ENCODE measurements at places on chromosomes 3 and 15.

GRCh38 chr3:193960487-193961274 is 175.3 kb upstream of the HES1 start:
- DNase-seq = peak; percentile 68

- no peak for DNase-seq
These were observed 1.2 kb downstream of the CSNK1G1 start for GRCh38 chr15:64354688-64355344.

DNA sequence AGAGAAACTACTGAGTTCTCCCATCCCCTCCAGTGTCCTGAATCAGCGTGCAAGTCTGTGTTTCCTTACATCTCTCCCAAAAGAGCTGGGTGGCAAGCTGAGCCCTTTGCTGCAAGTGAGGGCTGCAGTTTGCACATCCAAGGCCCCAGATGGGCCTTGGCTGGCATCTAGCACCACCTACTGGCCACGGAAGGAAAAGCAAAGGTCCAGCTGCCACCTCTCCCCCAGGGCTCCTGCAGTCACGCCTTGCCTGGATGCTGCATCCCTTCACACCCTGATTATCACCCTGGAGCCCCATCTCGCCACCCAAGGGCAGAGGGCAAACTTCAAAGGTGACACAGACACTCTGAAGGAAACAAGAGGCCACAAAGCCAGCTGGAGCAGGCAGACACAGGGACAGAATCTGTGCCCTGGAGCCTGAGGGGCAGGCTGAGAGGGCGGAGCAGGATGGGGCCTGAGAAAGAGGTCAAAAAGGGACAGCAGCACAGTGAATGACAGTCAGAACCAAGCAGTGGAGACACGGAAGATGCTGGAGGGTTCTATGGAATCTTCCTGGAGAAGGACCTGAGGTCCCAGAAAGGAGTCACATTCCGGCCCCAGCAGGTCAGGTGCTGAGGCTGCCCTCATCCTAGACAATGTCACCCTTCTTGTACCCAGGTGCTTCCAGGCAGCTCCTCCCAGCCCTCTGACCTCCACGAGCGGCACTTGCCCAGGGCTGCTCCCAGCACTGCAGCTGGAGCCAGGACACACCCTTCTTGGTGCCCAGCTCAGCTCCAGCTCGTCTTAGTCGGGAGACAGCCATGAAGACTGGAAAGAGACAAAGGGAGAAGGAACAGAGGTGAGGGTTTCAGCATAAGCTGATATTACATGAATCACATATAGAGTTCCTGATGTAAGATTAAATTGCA is 18.3 kb upstream of the NTRK3 start:
- peak; percentile 52 for DNase-seq

GRCh38 chr3:178381971-178382448 is 154.2 kb upstream of the KCNMB2 start:
- no peak for DNase-seq

DNA sequence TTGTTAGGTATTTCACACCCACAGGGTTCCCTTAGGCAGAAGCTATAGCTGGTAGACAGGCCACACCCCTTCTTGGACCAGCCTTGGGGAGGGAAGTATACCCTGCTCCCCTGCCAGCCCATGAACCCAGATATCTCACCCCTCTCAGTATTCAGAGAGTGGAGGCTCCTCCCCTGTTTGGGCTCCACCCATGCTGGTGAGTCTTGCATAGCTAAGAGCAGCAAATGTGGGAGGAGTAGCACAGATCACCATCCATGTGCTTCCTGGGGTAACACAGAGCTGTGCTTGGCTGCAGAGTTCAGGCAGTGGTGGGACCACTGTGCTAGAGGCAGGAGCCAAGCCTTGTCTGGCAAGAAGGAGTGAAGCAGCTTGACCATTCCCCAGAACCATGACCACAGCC is 427.2 kb downstream of the ZIC1 start:
- DNase-seq = no peak

DNA sequence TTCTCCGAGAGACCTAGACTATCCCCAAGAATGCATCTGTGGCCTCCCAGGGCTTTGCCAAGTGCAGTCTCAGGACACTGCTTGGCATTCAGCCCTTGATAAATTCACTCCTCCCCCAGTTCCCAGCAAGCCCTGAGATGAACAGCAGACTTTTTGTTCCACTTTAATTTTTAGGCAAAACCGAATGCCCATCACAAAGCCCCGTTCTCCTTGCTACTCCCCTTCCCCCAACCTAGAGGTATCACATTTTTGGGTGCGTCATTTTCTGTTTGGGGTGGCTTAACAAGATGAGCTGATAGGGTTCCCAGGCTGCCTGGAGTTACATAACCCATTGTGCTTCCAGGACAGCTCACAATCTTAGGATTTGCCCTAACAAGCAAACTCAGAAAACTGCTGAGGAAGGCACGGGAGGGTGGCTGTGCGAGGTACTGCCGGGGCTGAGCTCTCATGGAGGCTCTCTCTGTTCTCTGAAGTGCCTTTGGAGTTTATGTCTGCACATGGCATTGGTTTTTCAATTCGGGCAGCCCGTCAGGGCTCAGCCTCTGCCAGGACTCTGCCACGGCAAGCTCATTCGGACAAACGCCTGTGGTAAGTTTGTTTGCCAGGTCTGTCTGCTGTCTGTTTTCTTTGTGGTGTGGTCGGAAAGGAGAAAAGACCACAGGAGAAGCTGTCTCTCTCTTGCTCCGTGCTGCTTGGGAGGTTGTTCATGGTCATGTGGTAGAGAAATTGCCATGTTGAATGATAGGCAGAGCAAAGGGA is at the start of gene TRAK1:
Gene TRAK1 (plus strand): TSS at position 385 of the 759 bp plus-strand sequence. CDS start 113 bp downstream, at position 498.
- peak; percentile 52 for DNase-seq

- DNase-seq = no peak
These were observed 52.7 kb upstream of the SPESP1 start for GRCh38 chr15:68877626-68878025.

GRCh38 chr15:50993598-50993997 is 85.1 kb downstream of the AP4E1 start:
- no peak for DNase-seq

DNA sequence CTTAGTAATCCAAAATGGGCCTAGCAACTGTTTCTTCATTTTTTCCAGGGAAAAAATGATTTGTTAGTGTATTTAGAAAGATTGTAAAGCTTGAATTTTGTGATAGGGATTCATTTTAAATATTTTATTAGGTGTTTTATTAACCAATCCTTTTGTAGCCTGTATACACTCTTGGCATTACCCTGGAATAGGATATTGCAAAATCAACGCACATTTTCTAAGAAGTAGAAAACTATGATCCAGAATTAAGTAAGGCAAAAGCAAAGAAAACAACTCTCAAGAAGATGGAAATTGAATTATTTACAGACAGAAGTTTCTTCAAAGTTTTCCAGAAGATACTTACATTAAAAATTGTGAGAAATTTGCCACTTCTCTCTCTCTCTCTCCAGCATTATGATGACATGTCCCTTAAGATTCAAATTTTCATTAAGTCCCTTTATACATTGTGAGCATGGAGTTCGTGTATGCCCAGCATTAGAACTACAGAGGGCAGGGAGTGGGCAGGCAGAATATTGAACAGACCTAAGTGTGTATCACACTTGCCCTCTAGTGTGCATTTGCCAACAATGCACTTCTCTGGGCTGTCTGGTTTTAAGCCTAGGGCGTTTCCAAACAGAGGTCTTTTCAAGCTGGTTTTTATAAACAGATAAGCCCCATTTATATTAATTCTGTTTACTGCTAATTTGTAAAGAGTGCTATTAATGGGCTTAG is 28.5 kb upstream of the CMSS1 start:
- no peak for DNase-seq

DNA sequence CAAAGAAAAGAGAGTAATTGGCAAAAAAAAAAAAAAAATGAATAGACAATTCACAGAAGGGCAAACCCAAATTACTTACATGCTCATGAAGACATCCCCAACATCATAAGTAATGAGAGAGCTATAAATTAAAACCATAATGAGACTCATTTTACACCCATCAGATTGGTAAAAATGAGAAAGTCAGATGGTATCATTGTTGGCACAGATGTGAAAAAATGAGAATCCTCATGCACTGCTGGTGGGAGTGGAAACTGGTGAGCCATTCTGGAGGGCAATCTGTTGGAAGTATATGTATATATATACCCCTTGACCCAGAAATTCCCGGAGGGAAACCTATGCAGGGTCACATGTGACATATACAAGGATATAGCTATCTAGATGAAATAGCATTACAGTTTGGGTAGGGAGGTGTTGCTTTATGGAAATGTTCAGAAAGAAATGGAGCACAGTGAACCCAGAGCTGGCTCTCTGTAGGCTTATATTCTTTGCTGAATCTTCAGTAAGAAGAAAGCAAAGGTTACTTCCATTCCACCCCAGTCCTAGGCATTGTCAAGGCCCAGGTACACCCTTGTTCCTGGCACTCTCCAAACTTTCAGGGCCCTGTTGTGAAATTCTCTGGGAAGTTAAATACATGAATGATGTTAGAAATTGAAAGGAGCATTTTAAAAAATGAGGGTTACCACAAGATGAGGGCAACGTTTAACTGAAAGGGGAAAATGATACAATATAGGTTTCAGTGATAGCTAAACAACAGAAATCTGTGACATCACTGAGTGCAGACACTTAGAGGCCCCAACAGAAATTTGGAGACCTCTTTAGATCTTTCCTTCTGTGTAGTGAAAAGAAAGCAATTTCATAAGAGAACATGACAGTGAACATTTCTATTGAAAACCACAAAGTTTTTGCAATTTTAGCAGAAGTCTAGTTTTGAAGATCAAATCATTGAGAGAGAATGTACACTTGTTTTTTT is 132.7 kb upstream of the TPRG1 start:
- no peak for DNase-seq

DNA sequence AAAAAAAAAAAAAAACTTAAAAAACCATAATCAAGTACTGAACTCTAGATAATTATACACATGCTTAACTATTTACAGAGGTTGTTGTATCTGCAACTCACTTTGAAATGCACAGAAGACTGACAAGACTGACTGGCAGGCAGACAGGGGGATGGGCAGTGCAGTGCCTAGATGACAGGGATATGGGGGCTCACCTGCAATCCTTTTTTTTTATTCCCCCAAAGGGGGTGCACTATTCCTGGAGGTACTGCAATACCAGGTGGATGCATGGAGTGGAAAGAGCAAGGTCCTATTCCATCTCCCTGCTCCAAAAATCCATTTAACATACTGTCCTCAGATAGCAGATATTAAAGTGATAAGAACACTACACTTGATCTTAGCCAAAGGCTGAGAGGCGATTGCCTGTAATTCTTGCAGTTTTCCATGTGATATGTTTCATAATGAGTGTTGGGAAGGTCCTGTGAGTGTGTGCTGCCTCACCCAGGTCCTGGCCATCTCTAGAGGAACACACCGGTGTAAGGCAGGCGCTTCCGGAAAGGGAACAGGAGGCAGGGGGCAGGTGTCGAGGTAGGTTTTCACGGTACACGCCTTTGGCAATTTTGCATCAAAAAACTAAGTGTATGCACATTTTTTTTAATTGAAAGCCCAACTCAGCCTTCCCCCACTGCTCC is 22.7 kb downstream of the SEC61A1 start:
- no peak for DNase-seq

DNA sequence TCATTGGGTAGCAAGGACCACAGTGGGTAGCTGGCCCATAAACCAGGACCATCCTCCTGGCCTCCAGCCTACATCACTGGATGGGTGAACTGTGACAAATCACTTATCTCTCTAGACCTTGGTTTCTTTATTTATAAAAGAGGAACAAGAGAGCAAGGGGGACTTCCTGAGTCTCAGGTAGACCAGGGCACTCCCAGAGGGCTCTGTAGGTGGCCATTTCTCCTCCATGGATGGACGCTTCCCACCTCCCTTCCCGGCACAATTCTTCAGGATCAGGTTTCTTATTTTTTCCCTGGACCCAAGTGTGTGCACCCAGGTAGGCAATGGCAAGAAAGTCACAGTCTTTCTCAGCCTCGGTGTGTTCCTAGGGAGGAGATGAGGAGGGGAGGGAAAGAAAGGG is 41.4 kb upstream of the SPATA12 start:
- no peak for DNase-seq

DNA sequence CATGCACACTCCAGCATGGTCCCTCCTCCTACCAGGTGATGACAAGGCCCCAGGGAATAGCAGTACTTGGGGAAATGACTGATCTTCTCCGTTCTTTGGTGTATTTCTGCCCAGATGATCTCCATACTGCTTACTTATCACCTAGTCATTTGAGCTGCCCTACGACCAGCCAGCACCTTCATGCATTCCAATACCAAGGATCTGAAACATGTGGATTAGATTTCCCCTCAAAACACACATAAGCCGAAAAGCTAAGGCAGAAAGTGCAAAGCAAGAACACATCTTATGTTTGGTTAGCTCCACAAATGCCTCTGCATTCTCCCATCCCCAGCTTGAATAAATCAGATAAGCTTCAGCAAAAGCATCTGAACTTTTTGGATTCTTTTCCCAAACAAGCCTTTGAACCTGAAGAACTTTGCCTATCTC is 64.8 kb upstream of the BCL6 start:
- no peak for DNase-seq

DNA sequence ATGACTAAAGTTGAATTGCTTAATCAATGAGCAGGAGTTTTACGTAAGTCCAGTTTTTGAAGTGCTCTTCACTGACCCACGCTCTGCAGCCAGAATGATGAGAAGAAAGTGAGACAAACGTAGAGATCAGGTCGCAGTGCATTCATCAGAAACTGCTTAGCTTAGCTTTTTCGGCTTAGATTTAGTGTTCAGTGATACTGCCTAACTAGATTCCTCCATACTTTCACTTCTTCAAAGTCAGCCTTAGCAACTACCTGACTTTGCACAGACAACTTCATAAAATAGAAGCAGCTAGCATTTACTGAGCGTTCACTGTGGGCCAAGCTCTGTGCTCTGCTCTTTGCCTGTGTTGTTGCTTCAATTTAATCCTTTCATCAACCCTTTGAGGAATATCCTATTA is 116.1 kb downstream of the KCNH8 start:
- no peak for DNase-seq

DNA sequence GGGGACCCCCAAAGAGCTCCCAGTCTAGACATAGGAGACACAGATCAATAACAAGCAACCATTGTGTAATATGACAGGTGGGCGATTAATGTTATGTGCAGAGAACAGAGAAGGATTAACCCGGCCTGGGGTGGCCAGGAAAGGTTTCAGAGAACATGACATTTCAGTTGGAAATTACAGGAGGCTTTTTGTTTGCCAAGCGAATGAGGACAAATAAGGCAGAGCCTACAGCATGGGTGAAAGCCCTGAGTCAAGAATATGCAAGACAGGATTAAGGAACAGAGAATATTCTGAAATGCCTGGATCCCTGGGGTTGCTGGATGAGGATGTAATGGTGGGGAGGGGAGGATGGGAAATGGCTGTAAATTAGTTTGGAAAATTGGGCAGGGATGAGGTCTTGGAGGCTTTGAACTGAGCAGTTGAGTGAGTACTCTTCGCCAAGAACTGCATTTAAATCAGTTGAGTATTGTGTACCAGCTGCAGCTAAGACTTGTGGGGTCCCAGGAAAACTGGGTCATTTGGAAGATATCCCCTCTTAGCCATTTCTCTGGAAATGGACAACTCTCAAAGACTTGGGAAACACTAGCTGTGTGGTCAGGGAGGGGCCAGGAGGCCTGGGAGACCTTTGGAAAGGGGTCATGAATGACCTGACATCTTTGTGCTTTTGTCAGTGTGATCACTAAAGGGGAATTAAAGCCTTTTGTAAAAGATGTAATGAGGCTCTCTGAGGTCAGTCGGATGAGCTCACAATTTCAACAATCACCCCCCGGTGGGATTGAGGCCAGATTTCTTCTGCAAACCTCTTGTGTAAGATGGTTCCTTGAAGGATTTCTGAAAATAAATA is 198.6 kb upstream of the NR2E3 start:
- no peak for DNase-seq

- DNase-seq = no peak
These were observed 184.0 kb downstream of the KCNAB1 start for GRCh38 chr3:156304406-156304805.

- DNase-seq = no peak
These were observed 19.1 kb downstream of the KLHL6 start for GRCh38 chr3:183536238-183536880.
